HT-29 (cell line): ENCODE measurements at places on chromosomes 13 and 19. TPM values are rescaled to one million over a fixed set of nuclear protein-coding genes. Genes with fewer than 3 reads are reported as not detected.
A peak's percentile ranks its signal among the peaks of the same experiment; 100 is the strongest.

GRCh38 chr19:18135712-18136584, 17.0 kb upstream of the PIK3R2 start:
- peak; percentile 82 for DNase-seq

GRCh38 chr19:16266586-16266942, 58.1 kb upstream of the KLF2 start:
- no peak for DNase-seq

- no peak for DNase-seq
Observed at GRCh38 chr13:110302997-110303396, 4.0 kb downstream of the COL4A1 start.

DNA sequence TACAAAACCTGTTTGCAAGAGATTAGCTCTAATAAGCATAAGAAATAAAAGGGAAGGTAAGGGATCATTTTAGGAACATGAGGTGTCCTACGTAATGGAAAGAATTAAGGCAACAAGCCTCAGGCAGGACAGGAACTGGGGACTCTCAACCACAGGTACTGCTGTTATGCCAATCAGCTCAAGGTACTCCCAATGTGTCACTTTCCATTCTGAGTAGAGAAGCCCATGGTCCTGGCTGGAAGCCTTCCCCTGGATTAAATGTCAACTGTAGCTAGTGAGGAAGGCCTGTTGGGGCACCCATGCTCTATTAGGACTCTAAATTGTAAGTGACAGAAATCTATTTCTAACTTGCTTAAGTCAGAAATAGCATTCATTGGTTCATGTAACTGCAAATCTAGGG, 134.6 kb downstream of the DPF1 start:
- DNase-seq = no peak

DNA sequence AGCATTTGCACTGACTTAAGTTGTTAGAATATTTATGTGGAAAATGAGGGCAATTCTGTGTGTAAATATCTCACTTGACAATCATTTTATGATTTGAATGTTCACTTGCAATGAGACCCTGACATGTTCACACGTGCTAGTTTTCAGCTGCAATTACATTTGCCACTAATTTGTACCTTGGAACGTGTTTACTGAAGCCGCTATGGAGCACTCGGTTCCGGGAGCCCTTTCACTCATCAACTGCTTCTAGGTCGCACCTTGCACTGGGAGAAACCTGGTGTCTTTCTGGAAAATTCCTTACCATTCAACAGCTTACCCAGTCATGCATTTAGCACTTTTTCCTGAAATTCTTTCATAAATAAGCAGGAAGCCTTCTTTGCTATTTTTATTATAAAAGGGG, 229.6 kb downstream of the ZIC5 start:
- no peak for DNase-seq

DNA sequence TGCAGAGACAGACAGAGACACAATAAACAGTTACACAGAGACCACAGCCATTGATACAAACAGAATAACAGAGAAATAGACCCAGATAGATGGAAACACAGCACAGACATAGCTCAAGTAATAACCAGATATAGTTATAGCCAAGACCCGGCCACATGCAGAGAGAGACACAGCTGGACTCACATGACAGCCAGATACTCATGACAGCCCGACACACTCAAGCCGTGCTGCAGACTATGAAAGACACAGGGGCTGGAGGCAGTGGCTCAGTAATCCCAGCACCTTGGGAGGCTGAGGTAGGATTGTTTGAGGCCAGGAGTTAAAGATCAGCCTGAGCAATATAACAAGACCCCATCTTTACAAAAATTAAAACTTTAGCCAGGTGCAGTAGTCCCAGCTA, 1.6 kb upstream of the DENND1C start:
- DNase-seq = no peak

- no peak for DNase-seq
Observed at GRCh38 chr13:28744656-28745055, 25.9 kb upstream of the SLC46A3 start.

PLVAP gene
- not detected in 2 replicates for total RNA-seq
